Cardiac fibroblast (primary cell): ENCODE measurements at places on chromosomes 4 and X.

GRCh38 chrX:24799078-24799477 is 105.4 kb downstream of the POLA1 start:
- DNase-seq = no peak

- DNase-seq = no peak
These were observed 76.0 kb upstream of the GIMD1 start for GRCh38 chr4:106444557-106444956.

DNA sequence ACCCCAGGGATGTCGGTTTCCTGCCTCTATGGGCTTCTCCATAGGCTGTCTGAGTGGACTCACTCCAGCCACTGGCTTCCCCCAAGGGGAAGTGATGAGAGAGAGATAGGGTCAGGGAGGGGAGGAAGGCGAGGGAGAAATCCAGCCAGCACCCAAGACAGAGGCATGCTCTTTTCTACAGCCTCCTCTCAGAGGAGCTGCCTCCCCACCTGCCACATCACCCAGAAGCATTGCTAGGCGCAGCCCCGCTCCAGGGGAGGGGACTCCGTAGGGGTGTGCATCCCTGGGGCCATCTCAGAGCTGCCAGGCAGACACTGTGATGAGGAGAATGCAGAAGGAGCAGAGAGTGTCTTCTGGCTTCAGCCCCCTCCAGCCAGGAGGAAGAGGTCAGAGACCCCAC is 109.5 kb upstream of the NKX1-1 start:
- DNase-seq = no peak

GRCh38 chrX:101191217-101191750 is 28.3 kb upstream of the DRP2 start:
- no peak for DNase-seq

DNA sequence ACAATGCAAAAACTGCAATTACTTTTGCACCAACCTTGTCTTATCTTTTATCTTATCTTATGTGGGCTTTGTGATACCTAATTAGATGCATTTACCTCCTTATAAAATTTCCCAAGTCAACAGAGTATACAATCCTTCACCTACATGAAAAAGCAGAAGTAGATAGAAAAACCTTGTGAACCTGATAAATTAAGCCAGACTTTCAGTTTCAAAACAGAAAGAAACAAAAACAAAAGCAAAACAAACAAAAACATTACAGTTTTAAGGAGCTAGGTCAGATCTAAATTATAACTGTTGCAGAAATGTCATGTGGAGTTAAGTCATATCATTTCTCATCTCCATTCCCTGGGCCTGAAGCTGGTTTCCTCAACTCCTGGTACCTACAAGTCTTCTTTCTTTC is 24.9 kb upstream of the CXXC4 start:
- no peak for DNase-seq

DNA sequence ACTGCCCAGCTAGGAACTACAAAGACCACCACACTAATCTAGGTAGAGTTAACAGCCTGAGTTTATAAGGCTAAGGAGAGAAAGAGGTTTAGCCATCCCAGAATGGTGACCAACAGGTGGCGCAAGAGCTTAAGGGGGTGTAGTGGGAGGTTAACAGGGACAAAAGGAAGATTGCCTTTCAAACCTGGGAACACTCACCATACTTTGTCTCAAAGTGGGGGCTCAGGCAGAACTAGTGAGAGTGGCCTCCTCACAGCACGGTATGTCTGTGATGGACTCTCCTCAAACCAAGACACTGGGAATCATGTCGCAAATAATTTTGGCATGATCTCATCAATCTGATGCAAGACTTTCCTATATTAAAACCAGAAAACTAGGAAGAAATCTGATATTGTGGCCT is 23.4 kb downstream of the CCNI start:
- peak; percentile 49 for DNase-seq

DNA sequence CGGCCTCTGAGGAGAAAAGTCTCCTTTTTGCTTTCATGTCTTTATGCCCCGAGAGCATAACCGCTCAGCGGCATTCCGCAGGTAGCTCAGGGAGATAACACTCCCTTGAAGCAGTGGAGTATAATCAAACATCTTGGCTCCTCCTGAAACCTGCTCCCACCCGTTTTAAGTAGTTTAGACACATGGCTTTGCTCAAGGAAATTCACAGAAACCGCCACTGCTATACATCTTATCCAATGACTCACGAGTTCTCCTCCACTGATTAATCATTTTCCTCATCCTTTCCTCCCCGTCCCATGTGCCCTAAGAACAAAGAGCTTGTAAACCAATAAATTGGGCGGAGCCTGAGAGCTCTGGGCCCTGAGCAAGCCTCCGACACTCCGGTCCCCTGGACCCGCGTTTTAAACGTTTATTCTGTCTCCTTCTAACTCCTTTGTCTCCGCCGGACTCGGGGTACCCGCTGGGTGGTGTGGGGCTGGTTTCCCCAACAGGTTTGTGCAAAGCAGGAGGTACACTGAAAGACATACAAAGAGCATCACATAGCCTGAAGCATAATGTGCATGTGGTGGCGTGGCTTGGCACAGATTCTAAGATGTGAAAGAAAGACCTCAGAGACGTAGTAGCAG is 401.2 kb downstream of the TLL1 start:
- DNase-seq = peak; percentile 37

GRCh38 chrX:134026565-134027311 is 41.3 kb upstream of the GPC3 start:
- DNase-seq = peak; percentile 64

- peak; percentile 64 for DNase-seq
These were observed 13.9 kb downstream of the FNIP2 start for GRCh38 chr4:158782551-158783360.

DNA sequence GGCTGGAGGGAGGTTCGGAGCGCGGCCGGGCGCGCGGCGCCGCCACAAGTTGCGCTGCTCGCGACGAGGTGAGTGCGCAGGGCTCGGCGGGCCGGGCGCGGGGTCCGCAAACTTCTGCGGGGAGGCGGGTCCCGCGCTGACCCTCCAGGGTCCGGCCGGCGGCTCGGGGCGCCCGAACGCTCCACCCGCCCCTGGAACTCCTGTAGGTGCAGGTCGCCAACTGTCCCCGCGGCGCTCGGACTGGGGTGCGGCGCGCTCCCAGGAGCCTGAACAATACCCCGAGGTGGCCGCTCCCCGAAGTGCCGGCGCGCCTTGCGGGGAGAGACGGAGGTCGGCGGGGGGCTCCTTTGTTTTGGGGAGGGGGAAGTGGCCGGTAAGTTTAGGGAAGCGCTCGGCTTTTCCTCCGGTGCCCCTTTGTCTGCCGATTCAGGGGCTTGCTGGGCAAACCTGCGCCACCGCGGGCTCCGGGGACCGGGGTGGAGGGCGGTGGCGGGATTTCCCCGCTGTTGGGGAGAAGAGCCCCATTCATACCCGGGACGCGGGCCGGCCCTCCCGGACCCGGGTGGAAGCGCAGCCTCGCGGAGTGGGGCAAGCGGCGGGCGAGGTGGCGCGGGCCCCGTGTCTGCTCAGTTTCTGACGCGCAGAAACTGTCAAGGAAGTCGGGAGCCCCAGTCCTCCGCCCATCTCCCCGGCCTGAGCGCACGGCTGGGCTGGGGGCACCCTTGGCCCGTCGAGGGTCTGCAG is 694 bp downstream of the TBL1X start:
- DNase-seq = peak; percentile 6

DNA sequence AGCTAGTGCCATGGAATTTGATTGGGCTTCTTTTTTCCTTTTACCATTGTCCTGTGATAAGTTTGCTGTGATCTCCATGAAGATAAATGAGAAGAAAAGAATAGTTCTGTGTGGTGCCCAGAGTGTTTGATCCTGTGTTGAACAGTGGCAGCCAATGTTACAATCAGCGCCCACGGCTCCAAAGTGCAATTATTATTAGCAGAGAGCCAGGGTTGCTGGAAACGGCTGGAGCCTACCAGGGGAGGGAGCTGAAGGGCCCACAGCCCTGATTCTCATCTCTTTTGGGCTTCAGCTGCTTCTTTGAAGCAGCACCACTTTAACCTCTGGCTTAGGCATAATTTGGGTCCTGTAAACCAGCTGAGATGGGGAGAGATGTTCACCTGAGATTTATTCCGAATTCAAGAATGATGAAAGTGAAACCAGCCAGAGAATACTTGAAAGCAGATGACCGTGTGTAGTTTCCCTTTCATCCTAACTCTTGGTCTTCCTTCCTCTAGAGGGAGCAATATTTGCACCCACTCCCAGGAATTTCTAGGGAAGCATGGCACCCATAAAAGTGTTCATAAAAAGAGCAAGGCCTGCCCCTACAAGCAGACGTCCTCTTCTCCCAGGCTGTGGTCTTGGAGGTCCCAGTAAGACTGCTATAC is 298.3 kb downstream of the EVC2 start:
- no peak for DNase-seq

- no peak for DNase-seq
These were observed 30.3 kb downstream of the SEPSECS start for GRCh38 chr4:25129917-25130316.

GRCh38 chrX:82848111-82848510 is 660.0 kb upstream of the POU3F4 start:
- no peak for DNase-seq

DNA sequence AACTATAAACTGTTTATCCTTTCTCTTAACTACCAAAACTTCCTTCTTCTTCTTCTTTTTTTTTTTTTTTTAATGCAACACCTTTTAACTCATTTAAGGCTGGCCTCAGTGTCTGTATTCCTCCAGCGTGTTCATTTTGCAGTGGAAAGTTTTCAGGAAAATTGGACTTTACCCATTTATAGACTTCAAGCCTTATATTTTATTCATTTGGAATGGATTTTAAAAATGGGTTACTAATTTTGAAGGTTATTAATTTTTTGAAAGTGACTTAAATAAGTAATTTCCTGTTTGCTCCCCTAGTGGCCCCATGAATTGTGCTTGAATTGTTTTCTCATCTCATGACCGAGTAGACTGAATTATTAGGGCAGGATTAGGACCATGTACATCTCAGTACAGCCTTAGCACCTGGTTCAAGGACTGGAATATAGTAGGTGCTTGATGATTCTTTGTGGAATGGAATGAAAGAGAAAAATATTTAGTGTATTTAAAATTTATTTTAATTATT is 282.7 kb downstream of the ANKRD50 start:
- peak; percentile 70 for DNase-seq

GRCh38 chr4:37818752-37819151 is 7.7 kb upstream of the PGM2 start:
- no peak for DNase-seq

GRCh38 chrX:9117851-9118250 is 83.9 kb upstream of the FAM9B start:
- no peak for DNase-seq

DNA sequence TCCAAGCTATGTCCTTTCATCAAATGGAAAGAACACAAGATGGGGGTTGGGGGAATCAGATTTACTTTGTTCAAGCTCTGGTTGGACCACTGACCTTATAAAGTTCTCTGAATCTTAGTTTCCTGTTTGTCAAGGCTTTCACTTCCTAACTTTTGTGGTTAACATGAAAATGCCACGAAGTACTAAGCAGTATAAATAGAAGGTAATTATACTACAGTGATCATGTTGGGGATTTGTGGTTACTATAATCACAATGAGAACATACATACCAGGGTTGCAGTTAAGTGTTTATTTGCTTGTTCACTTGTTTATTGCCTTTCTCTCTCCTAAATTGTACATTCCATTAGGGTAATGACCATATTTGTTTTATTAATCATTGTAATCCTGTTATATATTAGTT is 53.2 kb downstream of the SPRY1 start:
- peak; percentile 56 for DNase-seq

DNA sequence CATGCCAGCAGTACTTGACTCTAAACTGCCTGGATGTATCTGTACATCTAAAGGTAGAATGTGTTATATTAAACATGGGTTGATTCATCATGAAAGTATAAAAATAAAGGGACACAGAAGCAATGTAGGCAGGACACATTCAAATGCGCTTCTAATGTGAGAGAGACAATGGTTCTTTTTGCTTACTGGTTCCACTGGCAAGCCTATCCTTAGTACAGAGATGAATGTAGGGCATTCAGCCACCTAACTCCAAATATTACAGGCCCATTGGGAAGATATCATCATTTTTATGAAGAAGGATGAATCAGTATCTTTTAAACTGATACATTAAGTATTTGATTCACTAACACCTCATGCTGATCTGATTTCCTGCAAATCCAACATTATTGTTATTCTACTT is 18.0 kb downstream of the CDKL2 start:
- DNase-seq = no peak

GRCh38 chr4:170047771-170048354 is 21.7 kb upstream of the MFAP3L start:
- peak; percentile 83 for DNase-seq

- DNase-seq = peak; percentile 55
These were observed 132.5 kb upstream of the NHS start for GRCh38 chrX:17242470-17242869.

DNA sequence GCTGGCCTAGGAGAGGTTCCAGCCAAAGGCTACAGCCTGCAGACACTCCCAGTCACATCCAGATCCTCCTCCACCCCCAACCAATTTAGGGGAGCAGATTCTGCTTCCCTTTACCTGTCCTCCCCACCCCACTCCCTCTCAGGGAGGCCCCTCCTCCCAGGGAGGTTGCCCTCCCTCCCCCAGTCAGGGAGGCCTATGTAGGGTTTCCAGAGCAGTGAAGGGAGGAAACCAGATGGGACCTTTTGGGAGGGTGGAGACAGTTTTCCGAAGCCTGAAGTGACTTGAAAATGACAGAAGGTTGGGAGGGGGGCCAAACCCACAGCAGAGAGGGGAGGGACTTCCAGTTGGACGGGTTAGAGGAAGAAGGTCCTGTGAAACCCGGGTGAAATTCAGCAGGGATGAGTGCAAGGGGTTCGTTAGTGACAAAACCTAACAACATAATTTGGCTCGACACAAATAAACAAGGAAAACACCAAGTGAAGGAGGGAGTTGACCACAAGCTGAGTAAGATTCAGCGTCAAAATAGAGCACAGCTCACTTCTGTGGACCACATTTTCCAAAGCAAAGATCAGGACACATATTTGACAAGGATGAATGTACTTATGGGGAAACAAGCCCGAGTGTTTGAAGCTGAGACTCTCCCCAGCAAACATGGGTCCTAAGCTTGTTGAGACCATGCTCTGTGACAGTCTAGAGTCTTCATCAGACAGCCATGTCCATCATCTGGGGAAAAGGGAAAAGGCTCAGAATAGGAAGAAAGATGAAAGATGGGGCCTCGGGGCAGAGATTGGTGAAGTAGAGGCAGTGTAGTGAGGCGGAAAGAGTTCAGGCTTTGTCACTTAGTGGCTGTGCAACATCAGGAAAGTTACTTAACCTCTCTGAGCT is 46.4 kb downstream of the PRPS1 start:
- DNase-seq = peak; percentile 92

GRCh38 chr4:132227151-132227856 is 921.8 kb upstream of the PCDH10 start:
- no peak for DNase-seq

GRCh38 chr4:173990869-173991210 is 292.6 kb downstream of the FBXO8 start:
- DNase-seq = peak; percentile 38

GRCh38 chr4:42914937-42915336 is 22.4 kb downstream of the GRXCR1 start:
- no peak for DNase-seq

DNA sequence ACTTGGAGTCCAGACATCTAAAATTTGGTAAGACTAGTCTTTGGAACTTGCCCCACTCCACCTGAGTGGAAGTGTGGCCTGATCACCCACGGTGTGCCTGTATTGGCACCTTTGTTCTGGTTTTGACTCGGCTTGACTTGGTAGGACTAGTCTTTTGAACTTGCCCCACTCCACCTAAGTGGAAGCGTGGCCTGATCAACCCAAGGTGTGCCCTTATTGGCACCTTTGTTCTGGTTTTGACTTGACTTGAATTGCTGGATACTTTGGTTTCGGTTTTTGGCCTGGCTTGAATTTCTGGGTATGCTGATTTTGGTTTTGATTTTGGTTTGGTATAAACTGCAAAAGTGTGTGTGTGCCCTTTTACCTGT is 44.7 kb upstream of the UGT2B7 start:
- DNase-seq = no peak
